ENCODE measurements at places on chromosomes 2 and 18.

DNA sequence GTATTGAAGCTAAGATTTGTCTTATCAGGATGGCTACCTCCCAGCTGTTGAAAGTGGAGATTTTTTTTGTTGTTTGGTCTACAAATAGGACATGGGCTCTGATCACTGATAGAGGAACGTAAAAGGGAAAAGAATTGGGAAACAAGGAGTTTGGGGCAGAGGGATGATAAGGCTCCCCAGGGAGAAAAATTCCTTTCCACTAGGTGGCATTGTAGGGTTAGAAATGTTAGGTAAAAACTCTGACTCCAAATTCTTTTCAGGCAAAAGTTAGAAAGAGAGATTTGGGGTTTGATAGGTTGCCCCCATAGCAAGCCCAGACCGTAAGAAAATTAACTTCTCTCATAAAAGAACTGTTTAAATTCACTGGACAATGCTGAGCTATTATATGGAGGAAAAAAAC lies 19.8 kb downstream of the CMPK2 start:
- DNase-seq = no peak

DNA sequence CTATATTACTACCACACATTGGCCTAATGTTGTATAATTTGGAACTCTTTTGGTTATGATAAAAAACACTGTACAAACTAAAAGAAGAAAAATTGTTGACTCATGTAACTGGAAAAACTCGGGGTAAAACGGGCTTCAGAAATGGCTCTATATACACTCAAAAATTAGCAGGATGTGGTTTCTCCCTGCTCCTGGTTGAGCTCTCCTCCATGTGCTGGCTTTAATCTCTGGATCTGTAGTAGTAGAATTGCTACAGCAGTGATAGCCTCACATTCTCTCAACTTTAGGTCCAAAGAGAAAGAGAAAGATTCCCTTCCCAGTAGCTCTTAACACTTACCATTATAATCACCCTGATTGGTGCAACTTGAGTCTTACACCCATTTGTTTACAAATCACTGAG lies 274.9 kb upstream of the GALNT5 start:
- DNase-seq = peak; percentile 0

GRCh38 chr2:170177950-170178781 lies at the start of gene MYO3B:
MYO3B (plus strand) TSS chr2:170178147; CDS start chr2:170178288, 141 bp downstream.
- peak; percentile 52 for DNase-seq

GRCh38 chr2:178954049-178954448 lies 95.9 kb downstream of the CCDC141 start:
- no peak for DNase-seq

DNA sequence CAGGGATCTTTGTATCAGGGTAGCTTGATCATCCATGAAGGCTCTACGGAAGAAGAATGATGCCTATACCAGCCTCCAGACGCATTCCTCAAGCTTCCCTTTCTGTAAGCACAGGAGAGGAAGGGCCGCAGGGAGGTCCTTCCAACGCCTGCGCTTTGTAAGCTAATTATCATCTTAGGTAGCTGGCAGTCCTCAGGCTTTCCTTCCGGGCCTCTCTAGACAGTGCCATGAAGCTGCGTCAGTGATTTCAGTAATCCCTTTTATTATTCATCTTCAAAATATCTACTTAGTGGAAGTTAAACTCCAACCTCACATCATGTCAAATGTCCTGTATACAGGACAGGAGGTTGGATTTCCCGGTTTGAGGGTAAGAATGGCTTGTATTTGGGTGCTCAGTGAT lies 92.3 kb downstream of the ETAA1 start:
- DNase-seq = peak; percentile 10

DNA sequence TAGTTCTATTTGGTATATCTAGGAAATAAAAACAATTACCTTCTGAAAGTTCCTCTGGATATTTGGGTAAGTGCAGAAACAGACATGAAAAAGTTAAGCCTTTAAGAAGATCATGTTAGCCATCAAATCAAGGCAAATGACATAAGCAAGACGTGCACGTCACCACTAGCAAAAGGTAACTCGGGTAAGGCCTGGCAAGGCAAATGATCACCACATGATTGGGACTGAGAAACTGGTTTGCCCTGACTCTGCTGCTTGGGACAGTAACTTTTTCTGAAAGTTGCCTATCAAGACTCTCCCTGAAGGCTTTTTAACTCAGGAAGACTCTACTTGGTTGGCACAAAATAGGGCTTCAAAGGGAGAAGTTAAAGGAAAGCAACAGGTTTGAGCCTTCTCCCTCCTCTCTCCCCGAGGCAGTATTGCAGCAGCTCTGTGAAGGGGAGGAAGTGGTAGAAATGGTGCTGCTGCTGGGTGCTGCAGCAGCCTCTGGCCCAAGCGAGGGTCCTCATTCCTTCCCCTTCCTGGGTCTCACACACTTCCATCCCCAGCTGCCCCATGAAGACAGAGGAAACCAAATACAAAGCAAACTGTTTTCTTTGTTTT lies 17.1 kb upstream of the TMEM237 start:
- DNase-seq = no peak

DNA sequence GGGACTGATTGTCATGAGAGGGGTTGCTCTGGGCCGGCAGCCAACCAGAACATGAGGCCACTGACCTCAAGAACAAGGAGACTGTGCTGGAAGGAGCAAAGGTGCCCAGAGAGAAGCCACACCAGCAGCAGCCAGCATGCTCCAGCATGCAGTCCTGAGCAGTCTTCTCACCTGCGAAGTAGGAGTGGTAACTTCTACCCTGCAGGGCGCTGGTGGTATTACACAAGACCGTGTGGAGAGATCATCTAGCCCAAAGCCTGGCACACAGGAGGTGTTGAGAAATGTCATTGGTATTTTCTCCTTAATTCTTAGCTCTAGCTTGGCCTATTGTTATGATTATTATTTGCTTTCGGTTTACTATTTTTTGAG lies 132.7 kb downstream of the TSN start:
- no peak for DNase-seq

DNA sequence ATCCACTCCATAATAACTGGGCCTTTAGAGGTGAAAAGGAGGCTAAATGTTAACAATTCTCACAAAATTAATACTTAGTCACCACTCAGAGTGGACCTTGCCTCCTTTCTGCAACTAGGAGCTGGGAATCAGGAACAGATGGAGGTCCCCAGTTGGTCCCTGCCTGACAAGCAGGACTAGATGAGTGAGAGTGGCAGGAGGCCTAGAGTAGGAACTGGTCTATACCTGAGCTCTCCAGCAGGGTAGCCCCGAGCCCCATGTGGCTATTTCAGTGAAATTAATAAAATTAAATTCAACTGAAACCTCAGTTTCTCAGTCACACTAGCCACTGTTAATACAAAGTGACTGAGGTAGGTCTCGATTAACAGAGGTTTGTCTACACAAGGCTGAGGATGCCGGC lies 150.5 kb downstream of the MYO5B start:
- no peak for DNase-seq

DNA sequence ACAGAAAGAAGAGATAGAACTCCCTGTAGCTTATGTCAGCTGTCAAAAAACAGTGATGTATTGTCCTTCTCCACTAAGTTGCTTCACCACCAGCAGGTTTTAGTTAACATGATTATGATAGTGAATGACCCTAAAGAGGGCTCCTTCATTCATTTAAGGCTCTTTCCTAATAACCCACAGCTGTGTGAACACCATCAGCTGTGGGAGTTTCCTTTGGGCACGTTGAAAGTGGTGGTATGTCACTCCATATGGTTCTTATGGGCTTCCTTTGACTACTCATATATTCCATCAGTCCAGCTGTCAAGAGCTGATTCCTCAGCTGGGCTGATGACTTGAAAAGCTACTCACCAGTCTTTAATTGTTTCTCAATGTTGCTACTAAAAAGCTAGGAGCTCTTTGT lies 210.3 kb downstream of the UBE2E3 start:
- no peak for DNase-seq

DNA sequence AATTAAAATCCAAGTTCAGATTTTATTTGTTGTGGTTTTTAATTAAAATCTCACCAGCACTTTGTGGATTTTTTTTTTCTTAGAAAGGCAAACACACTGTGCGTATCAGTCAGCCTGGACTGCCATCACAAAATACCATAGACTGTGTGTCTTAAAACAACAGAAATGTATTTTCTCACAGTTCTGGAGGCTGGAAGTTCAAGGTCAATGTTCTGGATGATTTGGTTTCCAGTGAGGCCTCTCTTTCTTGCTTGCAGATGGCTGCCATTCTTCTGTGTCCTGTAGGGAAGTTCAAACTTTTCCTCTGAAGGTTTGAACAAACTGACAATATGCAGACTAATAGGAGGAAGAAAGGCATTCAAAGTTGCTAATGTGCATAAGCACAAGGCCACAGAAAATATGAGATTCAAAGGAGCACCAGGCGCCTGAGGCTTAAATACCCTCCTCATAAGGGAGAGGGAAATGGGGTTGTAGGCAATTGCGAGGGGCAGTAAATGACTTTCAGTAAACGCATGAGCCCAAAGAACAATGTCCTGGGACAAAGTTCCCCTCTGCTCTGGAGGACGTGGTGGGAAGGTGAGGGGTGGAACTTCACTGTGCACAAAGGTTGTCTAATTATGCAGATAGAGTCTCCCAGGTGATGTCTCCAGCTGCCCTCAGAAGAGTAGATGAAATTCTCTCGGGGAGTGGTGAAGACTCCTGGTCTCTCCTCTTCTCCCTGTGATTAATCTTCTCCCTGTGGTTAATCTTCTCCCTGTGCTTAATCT lies 26.5 kb upstream of the KCNF1 start:
- DNase-seq = no peak

DNA sequence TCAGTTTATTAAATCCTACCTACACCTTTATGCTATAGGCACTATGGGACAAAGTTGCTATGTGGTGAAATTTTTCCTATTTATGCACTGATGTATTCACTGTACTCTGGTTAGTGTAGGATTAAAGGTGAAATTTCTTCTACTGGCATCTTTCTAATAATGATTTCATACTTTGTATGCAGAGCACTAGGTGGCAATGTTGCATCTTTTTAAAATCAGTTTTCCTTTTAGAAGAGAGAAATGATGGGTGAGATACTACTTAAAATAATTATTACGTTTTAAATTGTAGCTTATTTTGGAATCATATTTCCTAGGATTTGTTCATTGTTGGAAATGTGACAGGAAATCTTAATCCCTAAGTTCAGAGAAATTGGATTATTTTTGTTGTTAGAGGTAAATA lies 150.9 kb downstream of the CD8B2 start:
- peak; percentile 1 for DNase-seq

GRCh38 chr2:26605999-26606846 lies 34.9 kb downstream of the CIB4 start:
- no peak for DNase-seq

- DNase-seq = no peak
Observed at GRCh38 chr2:12762976-12763375, 46.2 kb downstream of the TRIB2 start.

DNA sequence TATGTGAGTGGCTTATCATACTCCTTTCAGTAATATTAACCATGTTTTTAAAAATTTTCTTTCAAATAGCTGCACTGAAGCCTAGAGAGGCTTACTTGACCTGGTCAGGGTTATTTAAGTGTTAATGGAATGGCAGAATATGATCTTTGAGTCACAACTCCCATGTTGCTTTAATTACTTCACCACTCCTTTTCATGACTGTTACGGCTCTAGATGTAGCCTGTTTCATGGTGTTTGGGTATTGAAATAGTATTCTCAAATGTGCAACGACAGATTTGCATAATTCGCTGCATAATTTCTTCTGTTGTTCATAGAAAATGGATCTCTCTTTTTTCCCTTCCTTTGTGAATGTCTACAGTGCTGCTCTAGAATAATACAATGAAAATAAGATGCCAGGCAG lies 51.6 kb upstream of the PLA2R1 start:
- DNase-seq = no peak

DNA sequence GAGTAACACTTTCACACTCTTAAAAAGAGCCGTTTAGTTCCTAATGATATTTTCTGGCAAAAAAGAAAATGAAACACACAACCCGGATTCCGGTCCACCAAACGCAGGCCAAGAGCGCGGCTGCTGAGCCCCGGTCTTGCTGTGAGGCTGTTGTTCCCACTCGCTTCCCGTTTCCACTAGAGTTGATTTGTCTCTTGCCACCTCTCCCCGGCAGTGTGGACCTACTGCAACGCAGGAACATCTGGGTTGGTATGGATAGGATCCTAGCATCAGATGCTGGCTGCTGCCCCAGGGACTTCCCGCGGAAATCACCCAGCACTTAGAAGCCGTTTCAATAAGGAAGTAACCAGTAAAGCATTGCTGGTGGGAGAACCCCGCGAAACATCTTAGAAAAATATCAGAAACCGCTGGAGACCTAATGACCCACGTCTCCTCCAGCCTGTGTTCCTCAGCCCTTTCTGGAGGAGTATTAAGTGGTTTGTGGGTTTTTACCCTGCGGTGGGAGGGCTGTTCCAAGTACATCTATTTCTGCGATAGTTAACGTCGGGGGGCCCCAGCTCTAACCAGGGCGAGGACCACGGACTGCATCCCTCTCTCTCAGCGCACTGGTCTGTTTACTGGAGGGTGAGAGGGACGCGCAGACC lies 939 bp downstream of the DOCK10 start:
- DNase-seq = peak; percentile 62

GRCh38 chr2:215680605-215681598 lies 245.0 kb upstream of the FN1 start:
- DNase-seq = peak; percentile 87

- DNase-seq = no peak
Observed at GRCh38 chr2:134711692-134712091, 7.1 kb downstream of the TMEM163 start.

GRCh38 chr18:44392933-44393332 lies 287.8 kb upstream of the SETBP1 start:
- no peak for DNase-seq

DNA sequence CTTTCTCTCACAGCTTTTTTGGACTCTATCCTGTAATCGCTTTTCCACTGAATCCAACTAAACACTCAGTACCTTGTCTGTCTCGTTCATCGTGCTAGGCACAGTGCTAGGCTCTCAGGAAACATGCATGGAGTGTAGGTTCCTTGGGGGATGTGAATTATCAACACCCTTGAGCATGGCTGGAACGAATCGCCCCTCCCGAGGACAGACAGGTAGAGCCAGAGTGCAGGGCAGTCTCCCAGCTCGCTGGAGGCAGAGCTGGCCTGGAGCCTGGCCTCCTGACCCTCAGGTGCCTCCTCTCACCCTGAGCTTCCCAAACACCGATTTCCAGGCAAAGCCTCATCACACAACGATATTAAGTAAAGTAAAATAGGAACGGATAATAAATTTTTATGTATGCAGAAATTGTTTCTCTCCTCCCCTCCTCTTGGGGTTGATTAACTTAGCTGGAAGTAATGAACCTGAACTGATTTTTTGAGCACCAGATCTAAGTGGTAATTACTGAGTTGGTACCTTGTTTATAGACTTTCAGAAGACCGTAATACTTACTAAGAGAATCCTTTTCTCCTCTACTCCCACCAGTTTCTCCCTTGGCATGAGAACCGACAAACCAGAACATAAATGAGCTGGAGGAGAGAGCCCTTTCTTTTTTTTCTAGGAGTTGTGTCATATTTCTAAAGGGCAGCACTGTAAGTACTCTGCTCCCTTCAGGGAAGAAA lies 90.5 kb downstream of the MSH2 start:
- DNase-seq = no peak

GRCh38 chr2:229176136-229176535 lies 95.0 kb downstream of the PID1 start:
- no peak for DNase-seq

- DNase-seq = no peak
Observed at GRCh38 chr2:8837795-8838140, 355 bp upstream of the KIDINS220 start.

All from IMR-90 (cell line).